ENCODE measurements at places on chromosomes 5 and 9.

DNA sequence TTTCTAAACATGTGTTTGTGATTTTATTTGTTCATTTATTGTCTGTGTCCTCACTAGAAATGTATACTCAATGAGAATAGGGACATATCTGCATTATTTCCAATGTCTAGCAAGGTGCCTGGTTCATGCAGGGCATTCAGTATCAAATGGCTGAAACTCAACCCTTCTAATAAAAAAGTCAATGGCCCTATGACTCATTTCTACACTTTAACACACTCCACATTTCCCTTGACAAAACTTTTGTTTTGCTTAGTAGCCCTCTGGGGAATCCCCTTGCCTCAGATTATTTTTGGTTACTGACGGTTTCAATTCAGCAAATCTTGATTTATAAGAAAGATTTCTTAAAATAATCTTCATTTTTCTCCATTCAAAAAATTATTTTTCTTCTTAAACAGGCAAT lies 206.0 kb upstream of the DMRTA1 start:
- no peak for DNase-seq

- DNase-seq = no peak
Measured at GRCh38 chr5:138712324-138712723, 40.9 kb upstream of the CTNNA1 start.

DNA sequence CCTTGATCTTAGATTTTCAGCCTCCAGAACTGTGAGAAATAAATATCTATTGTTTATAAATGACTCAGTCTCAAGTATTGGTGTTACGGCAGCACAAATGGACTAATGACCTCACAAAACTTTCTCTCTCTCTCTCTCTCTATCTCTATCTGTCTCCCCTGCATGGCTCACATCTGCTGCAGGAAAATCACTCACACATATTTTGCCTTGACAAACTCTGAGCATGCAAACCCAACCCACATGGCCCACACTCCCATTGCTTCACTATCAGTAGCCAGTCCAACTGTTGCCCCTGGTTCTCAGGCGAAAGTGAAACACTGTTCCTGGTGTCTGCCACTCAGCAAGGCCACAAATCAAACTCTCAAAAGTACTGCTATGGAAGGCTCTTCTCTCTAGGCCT lies 66.4 kb upstream of the PIK3R1 start:
- no peak for DNase-seq

DNA sequence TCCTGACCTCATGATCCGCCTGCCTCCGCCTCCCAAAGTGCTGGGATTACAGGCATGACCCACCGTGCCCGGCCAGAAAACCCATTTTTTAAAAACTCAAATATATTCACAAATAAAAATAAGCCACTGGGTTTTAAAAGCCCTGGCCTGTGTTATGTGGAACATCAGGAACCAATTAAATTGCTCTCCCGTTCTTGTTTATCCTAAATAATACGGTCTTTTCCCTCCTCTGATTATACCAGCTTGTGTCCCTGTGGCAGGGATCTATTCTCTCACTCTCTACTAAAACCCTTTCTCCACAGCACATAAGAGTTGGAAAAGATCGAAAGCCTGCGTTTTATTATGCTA lies 30.1 kb upstream of the LPAR1 start:
- no peak for DNase-seq

DNA sequence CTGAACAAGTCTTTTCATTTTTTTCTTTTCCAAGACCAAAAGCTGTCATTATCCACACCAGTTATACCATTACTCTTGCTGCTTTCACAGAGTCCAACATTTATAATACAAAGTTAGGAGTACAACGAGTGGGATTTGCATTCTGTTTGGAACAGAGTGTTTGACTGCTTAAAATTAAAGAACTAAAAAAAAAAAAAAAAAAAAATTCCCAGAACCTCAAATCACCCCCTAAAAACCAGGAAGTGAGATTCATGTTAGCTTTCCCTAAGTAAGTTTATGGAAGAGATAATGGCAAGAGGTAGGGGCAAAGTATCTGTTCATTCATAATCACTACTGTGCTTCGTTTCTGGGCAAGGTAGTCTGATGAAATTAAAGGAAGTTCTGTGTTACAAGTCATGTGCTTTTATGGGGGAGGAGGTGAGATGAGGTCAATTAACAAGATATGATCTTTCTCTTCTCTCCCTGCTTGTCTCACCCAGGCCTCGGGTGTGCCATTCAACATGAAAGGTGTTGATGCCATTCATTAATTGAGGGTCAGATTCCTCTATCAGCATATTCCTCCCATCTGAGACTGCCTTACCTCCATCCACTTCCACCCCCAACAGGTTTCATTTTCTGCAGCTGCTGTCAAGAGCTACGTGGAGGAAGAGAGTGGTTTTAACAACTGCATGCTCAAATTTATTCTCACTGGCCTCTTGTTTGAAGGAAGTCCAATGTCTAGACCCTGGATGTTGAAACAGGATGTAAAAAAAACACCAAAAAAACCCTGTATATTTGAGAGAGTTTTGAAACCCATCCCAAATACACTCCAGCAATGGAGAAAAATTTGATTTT lies 58.1 kb downstream of the MARCHF3 start:
- peak; percentile 40 for DNase-seq

GRCh38 chr9:127340721-127341120 lies 56.2 kb upstream of the SLC2A8 start:
- no peak for DNase-seq

DNA sequence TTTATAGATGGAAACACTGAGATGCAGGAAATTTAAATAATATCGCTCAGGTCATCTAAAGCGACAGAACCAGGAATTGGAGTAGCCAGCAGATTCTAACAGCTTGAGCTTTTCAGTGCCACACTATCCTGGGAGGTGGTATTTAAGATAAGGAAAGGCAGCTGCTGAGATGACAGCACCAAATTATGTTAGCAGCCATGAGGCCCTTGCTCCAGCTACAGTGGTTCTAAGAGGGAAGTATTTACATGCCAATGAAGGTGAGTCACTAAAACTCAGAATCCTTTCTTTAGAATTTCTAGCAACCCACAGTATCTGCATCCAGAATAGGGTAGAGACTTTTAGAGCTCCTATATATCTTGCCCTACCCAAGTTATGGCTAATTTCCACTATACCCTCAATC lies 127.0 kb upstream of the VLDLR start:
- DNase-seq = no peak

- no peak for DNase-seq
Measured at GRCh38 chr5:20145240-20145639, 157.2 kb upstream of the CDH18 start.

DNA sequence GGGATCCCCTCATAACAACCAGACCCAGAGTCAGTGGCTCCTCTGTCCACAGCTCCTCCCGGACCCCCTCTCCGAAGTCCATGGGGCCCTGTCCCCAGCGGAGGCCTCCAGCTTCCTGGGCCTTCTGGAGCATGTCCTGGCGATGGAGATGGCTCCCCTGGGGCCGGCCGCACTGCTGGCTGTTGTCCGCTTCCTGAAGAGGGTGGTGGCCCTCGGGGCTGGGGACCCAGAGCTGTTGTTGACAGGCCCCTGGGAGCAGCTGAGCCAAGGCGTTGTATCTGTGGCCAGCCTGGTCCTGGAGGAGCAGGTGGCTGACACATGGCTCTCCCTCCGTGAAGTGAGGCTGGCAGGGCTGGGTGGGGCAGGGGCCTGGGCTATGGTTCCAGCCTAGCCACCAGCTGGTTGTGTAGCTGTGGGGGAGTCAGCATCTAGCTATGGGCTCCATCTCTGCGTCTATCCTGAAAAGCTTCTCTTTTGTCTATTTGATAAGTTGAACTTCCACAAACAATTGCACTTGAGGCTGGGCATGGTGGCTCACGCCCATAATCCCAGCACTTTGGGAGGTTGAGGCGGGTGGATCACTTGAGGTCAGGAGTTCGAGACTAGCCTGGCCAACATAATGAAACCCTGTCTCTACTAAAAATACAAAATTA lies 4.7 kb downstream of the ADGRD2 start:
- no peak for DNase-seq

- no peak for DNase-seq
Measured at GRCh38 chr9:136052991-136053756, 41.9 kb downstream of the NACC2 start.

DNA sequence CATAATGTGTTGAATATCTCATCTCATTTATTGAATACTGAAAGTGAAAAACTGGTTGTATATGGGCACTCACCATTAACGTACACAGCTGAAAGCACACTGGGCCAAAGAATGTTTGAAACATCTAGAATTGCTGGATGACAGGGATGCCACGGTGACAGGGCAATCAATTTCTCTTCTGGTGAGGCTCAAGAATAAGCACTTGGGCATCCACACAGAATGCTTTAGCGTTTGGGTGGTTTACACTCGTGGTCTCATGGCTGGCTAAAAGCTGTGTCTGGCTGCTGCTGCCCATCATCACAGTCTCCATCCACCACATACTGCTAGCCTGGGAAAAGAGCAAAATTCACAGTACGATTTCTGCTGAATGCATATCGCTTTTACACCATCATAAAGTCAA lies 30.7 kb upstream of the IL31RA start:
- DNase-seq = no peak

- no peak for DNase-seq
Measured at GRCh38 chr5:22793463-22793862, 59.7 kb downstream of the CDH12 start.

GRCh38 chr9:91776409-91777291 lies 173.4 kb downstream of the ROR2 start:
- DNase-seq = no peak

Measured in activated CD4-positive, alpha-beta T cell treated with anti-CD3 and anti-CD28 coated beads for 36 hours (primary cell).